ENCODE measurements at places on chromosomes 2 and 18.

- DNase-seq: no peak
Measured at GRCh38 chr2:112540906-112541305, 1.4 kb upstream of the POLR1B start.

DNA sequence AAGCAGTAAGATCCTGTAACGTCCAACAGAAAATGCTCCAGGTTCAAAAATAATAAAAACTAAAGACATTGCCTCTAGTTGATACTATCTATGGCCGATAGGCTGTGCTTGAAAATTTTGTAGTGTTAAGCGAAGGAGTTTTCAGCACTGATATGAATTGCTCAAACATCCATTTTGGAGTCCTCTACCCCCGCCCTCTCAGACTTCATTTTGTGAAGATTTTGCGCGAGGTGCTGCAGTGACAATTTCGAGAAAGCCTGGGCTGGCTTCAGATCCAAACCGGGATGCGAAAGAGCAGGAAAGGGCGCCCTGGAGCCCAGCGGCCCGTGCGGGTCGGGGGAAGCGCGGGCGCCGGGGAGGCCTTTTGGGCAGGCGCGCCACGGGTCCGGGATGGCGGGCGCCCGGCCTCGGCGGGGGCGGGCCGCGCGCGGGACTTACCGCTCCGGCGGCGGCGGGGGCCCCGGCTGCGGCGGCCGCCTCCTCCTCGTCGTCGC is 1.8 kb downstream of the SP3 start:
- no peak for DNase-seq

DNA sequence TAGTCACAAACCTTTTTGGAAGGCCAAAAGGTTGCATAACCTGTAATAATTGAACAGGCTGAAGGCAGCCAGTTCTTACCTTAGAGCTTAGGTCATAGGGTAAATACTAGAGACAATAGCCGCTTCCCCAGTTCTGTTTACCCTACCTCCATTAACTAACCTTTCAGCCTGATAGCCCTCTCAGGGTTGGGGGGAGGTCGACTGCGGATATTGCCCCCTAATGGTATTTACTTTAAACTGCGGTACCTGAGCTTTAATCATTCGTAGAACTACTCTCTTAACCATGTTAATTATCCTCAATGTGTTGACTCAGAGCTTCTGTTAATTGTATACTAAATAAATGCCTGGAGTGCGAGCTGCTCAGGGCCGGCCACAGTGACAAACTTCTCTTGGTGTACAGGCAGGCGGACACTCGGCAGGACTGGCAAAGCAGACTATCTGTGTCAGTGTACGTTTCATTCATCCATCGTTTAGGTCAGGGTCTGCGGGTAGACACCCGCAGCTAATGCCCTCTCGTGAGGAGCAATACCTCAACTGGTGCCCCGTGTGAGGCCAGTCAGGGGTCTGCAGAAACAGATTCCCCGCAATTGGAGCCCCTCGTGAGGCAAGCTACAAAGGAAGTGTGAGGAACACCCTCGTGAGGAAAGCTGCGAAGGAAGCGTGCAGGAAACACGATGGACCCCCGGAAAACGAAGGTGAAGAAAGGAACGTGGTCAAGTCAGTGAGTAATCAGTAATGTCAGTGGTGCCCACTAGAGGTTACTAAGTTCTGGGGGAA is 115.3 kb upstream of the SCN7A start:
- DNase-seq: no peak

- no peak for DNase-seq
Measured at GRCh38 chr2:158496986-158497385, 40.2 kb downstream of the PKP4 start.

DNA sequence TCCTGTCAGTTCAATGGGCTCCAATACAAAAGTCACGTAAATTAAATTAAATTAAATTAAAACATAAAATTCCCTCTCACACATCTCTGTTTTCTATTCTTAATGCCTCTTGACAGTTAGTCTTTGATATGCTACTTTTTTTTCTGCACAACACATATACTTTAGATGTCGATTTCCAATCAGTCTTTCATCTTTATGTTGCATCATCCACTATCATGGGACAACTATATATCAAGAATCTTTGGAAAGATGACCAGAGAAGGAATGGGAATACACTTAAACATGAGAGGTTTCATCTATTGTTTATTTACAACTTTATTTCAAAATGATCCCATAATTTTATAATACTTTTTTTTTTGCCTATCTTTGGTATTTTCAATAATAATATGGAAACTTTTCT is 733.3 kb upstream of the FANCL start:
- DNase-seq: no peak

- DNase-seq: no peak
Measured at GRCh38 chr2:212505586-212505985, 33.0 kb downstream of the ERBB4 start.

- DNase-seq: no peak
Measured at GRCh38 chr18:10072671-10073175, 158.9 kb downstream of the VAPA start.

- DNase-seq: no peak
Measured at GRCh38 chr2:143545949-143546255, 416.7 kb downstream of the ARHGAP15 start.

DNA sequence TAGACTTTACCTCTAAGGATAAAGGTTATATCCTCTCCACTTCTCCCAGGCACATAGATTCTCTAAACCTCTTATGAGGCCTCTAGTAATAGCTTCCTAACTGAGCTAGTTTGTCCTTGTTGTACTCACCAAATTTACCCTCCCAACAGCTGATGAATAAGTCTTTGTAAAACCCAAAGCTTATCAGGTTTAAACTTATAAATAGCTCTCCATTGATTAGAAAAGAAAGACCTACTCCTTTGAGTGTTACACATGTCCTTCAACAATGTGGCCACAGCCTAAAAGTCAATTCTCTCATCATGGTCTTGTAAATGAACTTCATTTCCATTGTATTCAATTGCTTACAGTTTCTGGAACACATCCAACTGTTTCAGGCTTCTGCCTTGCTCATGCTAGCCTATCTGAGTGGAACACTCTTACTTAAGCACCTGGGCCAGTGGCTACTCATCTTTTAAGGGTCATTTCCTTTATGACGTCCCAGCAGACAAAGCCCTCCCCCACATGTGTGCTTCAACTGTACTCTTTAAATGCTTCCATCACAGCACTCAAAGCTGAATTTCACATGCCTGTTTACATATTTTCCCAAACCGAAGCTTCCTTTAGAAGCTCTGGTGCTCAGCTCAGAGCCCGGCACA is 131.6 kb downstream of the CDH2 start:
- DNase-seq: no peak

DNA sequence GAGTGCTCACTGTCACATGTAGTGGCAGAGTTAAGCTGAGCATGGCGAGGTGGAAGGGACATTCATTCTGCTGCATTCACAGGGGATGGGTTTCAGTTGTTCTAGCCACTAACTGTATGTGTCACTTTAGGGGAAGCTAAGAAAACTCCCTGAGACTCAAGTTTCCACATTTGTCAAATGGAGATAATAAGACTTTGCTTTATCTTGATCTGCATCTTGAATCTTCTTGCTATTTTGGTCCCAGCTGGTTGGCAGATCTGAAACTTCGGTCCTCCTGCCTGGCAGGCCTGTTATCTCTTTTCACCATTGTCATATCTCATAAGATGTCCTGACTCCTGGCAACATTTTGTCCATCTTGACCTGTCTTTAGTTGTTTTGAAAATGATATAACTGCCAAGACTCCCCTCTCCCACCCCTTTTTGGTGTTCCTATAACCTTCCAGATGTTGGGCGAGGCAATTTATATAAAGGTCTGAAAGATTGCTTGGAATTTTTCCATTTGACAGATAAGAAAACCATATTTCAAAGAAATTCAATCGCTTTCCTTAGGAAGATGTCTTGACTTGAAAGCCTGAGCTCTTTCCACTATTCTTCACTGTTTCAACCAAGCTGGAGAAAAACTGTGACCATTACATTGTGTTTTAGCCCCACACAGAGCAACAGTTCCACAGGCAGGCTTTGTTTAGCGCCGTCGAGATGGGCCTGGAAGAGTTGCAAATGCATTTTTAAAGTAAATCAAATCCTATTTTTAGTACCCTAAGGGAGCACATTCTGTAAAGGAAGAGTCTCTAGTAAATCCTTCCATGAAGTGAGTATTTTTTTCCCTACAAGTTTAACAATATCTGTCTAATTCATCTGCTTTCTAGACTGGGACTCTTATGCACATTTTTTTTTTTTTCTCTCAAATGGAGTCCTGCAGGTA is 33.4 kb downstream of the MYCN start:
- no peak for DNase-seq

DNA sequence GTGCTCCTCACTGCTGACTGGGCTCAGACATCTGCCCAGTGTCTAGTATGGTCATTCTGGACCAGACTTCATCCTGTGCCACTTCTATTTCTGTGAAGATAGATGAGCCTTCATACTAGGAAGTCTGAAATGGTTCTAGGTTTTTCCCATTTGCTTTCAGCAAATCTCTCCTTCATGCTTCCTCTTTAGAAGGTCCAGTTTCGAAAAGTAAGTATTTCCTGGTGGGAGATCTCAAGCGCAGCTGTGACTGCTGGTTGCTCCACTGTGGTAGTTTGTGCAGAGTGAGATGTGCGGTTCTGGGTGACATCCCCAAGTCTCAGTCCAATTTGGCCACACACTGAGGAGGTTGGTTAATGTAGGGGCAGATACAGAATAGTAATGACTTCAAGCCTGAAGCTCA is 14.4 kb downstream of the IL36B start:
- DNase-seq: no peak

GRCh38 chr2:149690825-149691224 is 103.2 kb upstream of the MMADHC start:
- no peak for DNase-seq

DNA sequence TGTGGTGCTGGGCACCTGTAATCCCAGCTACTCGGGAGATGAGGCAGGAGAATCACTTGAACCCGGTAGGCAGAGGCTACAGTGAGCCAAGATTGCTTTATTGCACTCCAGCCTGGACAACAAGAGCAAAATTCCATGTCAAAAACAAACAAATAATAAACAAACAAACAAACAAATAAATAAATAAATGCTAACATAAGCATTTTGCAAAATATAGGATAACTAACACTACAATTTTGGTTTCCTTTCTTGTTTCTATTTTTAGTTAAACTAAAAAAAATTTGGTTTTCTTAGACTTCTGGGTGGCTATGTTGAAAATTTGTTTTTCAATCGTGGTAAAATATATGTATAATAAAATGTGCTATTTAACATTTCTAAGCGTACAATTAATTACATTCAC is 115.0 kb upstream of the ZNF516 start:
- DNase-seq: no peak

DNA sequence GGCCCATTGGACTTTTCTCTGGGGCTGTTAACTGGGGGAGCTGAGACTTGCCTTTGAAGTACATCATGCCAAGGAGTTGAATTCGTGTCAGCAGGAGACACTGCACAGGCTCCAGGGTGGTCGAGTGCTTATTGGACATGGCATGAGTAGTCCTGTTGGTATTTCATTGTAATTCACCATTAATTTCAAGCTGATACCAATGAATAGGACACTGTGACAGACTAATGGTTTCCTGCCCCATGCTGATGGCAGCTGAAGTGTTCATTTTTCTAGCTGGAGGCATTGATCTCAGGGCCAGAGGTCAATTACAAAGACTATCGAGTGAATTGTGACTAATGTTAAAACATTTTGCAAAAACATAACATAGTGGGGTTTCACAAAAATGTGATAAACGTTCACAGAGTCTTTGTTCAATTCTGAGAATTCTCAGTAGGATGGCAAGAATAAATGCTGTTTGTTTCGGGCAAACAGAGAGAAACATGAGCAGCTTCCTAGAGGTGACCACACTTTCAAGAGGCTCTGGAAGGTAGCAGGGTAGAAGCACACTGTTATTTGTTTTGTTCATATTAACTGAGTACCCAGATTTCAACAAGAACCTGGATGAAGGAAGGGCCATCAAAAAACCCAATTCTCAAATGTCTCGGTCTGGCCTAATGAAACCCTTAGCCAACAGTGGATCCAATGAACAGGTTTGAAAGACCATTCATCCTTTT is 90.6 kb upstream of the ARL4C start:
- DNase-seq: no peak

GRCh38 chr2:112947374-112947773 is 30.4 kb upstream of the IL36G start:
- DNase-seq: no peak

GRCh38 chr2:123073956-123074355 is 951.1 kb upstream of the CNTNAP5 start:
- no peak for DNase-seq

DNA sequence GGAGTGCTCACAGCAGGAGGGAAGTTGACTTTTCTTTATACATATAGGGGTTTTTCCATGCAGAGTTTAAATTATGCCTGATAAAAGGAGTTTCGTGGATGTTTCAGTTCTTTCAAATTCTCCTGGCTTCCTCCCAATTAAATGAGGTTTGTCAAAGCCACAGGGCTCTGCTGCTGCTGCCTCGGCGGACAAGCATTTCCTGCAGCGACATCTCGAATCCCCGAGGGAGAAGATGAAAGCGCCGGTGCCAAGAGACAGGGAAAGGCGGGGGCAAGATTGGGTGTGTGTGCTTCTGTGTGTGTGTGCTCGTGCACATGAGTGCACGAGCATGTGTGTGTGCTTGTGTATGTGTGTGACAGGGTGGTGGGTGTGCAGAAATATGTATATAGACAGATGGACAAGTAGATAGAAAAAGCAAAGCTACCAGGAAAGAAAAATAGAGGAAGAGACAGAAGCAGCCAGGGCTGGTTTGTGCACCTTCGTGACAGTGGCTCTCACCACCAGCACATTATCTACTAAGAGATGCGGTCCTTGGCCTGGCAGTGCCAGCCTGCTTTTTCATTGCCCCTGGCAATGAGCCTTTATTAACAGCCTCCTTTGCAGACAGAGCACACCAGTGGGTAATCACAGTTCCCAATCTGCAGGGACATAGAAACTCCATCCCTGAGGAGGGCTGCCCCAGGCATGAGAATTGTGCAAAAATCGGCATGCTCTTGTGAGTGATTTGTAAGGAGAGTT is 76.2 kb downstream of the CDK15 start:
- no peak for DNase-seq

GRCh38 chr2:225889452-225889851 is 489.9 kb downstream of the NYAP2 start:
- DNase-seq: no peak

- no peak for DNase-seq
Measured at GRCh38 chr2:114762986-114763385, 320.5 kb downstream of the DPP10 start.

GRCh38 chr2:144248350-144249034 is 271.4 kb downstream of the ZEB2 start:
- DNase-seq: no peak

- DNase-seq: no peak
Measured at GRCh38 chr2:222424276-222424728, at the start of gene SGPP2. Gene SGPP2, plus strand, starts transcription at chr2:222424543. Its CDS starts 60 bp downstream, at chr2:222424603.

Measured in caudate nucleus (tissue), 63 donors.